ENCODE measurements at places on chromosomes 1 and 21.
A peak's percentile ranks its signal among the peaks of the same experiment; 100 is the strongest.

DNA sequence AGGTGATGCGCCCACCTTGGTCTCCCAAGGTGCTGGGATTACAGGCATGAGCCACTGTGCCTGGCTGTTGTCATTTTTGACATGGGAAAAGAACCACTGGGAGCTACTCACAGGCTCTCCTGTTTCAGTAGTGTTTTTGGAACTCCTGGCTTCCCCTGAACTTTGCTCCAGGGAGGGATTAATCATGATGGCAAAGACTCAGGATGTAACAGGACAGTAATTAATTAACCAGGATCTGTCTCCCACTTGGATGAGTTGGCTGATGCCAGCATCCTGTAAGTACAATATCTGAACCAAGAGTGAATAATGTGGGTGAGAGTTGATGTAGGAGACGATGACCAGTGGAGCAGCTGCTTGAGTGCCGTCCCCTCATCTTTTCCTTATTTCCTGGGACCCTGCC lies 4.9 kb downstream of the SFT2D2 start:
- DNase-seq: no peak

- DNase-seq: no peak
Observed at GRCh38 chr1:170671629-170671963, 7.7 kb downstream of the PRRX1 start.

DNA sequence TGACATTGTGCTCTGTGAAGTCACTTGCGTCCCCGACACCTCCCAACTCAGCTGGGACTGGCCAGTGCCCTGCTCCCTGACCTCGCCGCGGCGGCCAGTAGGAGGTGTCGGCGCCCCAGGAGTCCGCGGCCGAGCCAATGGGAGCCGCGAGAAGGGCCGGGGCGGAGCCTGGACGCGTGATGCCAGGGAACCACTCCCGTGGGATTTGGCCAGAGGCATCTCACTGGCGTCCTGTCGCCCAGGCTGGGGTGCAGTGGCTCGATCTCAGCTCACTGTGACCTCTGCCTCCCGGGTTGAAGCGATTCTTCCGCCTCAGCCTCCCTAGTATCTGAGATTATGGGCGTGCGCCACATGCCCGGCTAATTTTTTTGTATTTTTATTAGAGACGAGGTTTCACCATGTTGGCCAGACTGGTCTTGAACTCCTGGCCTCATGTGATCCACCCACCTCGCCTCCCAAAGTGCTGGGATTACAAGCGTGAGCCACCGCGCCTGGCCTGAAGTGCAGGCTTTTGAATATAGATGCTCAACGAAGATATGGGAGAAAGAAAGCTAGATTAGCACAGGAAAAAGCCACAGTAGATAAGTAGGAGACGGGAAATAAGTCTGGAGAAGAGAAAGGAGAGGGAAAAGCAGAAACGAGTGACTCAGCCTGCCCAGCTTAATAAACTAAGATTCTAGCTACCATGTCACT lies 38.0 kb downstream of the ZBTB8OS start:
- DNase-seq: peak; percentile 28

DNA sequence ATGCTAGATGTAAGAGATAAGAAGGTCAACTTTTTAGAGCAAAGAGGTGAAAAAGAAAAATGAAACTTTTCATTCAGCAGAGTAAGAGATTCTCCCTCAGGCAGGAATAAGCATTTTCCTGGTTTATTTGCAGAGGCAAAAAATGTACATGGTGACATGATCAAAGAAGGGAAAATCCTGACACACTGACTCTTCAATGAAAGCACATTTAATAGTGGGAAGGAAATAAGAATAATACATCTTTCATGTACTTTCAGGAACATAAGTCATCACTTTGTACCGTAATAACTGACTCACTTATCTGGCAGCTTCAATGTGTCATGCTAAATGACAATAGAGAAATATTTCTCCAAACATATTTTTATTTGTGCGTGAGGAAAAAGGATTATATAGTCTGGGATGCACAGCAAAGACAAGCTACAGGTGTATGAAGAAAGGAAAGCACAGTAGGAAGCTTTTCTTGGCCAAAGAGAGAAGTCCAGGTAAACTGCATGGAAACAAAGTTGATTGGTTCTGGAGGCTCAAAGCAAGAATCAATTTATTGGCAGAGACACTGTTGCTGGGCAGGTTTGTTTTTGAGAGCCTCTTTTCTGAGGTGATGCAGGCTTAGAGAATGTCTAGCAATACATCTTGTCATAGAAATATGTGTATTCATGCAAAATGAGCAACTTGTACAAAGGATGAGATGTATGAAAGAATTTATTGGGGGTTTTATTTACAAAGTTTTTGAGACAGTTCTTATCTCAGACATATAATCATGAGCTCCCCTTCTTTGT lies 1409.0 kb downstream of the PLA2G4A start:
- no peak for DNase-seq

- no peak for DNase-seq
Observed at GRCh38 chr1:8520483-8520966, 202.6 kb downstream of the SLC45A1 start.

DNA sequence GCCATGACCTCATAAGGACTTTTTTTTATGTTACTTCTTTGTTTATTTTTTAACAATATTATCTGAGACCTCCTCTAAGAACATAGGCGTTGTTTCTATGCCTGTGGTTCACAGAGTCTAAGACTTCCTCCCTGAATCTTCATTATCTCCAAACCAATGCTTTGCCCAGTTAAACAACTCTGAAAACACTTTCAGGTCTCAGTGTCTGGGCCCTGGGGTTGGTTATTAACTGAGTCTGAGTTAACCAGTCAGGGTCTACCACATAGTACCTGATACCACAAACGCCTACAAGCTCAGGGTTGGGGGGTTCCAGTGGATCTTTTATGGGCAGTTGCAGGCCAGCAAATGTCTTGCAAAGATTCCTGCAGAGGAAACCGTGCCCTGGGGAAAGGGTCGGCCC lies 138.2 kb downstream of the AJAP1 start:
- no peak for DNase-seq

- DNase-seq: no peak
Observed at GRCh38 chr1:156394835-156395461, 25.9 kb downstream of the RHBG start.

DNA sequence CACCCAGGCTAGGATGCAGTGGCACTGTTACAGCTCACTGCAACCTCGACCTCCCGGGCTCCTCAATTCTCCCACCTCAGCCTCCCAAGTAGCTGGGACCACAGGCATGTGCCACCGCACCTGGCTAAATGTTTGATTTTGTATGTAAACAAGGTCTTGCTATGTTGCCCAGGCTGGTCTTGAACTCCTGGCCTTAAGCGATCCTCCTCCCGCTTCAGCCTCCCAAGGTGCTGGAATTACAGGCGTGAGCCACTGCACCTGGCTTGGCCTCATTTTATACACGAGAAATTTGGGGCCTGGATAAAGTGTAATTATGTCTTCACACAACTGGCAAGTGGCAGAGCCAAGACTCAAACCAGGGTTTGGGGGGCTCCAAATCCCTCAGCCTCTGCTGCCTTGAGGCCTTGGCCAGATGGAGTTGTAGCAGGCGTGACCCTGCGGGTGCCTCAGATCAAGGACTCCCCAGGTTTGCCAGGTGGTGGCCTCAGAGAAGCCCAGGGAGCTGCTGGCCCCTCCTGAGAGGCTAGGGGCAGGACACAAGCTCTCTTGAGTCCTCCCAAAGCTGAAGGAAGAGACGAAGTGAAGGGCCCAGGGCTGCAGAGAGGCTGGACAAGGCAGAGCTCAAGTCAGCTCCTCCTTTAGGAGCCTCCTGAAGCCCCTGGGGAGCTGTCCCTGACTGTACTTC lies 61.7 kb downstream of the MDM4 start:
- DNase-seq: no peak

DNA sequence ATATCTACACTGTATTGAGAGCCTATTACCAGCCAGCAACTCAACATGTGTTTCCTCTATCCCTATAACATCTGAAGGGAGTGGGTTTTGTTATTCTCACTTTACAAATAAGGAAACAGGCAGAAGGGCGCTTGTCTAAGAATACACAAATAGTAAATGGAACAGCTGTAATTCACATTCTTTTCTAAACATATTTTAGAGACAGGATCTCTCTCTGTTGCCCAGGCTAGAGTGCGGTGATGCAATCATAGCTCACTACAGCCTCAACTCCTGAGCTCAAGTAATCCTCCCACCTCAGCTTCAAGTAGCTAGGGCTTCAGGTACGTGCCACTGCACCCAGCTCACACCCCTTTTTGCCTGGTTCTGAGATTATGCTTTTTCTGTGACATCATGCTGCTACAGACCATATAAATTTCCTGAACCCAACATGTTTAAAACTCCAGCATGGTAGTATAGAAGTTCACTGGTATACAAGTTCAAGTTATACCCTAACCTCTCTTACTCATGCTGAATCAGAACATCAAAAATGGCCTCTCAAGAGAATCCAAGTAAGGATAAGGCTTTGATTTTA lies 8.6 kb upstream of the TACSTD2 start:
- no peak for DNase-seq

- no peak for DNase-seq
Observed at GRCh38 chr1:164618202-164618564, 59.2 kb downstream of the PBX1 start.

- no peak for DNase-seq
Observed at GRCh38 chr1:3033790-3034090, 12.5 kb downstream of the ACTRT2 start.

DNA sequence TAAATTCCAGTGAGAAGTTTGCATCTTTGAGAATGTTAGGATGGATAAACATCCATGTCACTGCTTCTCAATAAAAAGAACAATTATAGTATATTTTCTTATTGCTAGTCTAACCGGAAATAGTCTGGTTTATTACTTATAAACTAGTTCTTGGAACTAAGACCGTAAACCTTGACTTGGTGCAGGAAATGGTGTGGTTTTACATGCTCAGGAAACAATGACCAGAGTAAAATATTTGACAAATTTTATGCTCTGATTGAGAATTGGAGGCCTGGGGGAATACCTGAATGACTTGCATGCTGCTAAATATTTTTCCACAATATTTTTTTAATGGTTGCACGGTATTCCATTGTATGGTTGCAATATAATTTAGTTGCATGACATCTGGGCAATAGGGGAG lies 76.3 kb downstream of the XCL2 start:
- DNase-seq: no peak

- DNase-seq: no peak
Observed at GRCh38 chr1:89552471-89553081, 27.9 kb downstream of the LRRC8B start.

- no peak for DNase-seq
Observed at GRCh38 chr1:157142765-157143423, 4.7 kb upstream of the ETV3 start.

- DNase-seq: no peak
Observed at GRCh38 chr1:234705615-234706014, 95.6 kb upstream of the IRF2BP2 start.

DNA sequence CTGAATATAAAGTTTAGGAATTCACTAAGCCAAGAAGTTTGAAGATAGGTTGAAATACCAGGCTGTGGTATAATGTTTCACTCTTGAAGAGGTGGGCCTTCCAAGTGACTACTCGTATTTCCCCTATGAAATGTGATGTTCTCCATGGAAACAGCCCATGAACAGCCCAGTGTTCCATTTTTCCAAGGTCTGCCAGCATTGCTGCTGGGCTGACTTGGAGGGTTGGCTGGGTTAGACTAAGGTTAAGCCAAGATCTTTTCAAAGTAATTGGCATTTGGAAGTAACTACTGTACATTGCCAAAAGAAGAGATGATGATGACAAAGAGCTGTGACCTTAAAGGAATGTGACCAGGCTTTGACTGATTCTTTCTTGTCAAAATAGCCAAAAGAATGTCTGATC lies 73.8 kb downstream of the RPE65 start:
- DNase-seq: no peak

GRCh38 chr1:76659171-76659940 lies 207.9 kb upstream of the ST6GALNAC5 start:
- DNase-seq: no peak

DNA sequence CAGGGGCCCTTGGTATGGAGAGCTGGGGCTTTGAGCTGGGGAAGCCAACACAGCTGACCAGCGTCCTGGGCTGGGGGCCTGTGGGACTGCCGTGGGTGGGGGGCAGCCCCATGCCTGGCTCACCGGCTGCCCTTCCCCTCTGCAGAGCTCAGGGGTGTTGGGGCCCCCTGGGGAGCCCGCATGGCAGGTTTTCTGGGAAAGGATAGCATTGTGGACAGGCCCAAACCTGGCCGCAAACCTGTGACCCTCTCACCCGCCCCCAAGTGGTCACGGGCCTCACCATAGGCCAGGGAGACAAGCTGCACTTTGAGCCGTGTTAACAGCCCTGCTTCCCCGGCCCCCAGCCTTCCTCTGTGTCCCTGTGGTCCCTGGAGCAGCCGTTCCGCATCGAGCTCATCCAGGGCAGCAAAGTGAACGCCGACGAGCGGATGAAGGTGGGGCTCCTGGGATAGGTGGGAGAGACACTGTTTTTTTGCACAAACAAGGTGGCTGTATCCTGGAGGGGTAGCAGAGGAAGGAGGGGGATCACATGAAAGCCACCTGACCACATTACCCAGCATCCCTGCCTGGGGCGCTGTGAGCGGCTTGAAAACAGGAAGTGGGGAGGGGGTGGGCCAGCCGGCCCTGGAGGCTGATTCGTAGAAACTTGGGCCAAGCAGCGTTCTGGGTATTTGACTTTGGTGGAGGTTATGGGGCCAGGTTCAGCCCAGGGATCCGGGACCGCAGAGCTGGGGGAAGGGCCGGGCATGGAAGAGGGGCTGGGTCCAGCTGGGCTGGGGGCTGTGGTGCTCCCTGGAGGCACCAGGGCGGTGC lies 65.9 kb downstream of the PIK3CD start:
- peak; percentile 66 for DNase-seq

GRCh38 chr1:67555461-67556296 lies 125.5 kb upstream of the SERBP1 start:
- no peak for DNase-seq

DNA sequence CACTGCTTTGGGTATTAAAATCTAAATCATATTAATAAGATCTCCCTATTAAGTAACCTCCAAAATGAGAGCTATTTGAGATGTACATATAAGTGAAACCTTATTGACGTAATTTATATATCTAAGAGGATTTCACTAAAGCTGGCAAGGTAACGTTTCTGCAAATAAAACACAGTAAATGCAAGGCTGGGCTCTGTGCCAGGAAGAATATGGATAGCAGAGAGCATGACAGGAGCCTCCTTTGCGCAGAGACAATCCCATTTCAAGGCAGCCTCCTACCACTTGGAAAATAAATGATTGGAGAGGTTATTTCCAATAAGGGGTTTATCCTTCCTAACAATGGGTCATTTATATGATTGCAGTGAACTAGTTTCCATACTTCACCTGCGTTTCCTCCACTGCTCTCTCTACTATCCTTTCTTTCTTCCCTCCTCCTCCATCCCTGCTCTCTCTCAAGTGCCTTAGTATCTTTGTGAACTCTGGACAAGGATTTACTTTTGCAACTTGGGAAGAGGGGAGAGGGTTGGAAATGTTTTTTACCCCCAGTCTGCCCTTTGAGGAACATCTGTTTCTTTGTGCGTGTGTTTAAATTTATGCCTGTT lies 3.0 kb upstream of the NFIA start:
- no peak for DNase-seq

- DNase-seq: no peak
Observed at GRCh38 chr21:20902998-20903397, 95.2 kb upstream of the NCAM2 start.

Data from T-helper 17 cell (primary cell).